ENCODE measurements at places on chromosomes 7 and 10.

DNA sequence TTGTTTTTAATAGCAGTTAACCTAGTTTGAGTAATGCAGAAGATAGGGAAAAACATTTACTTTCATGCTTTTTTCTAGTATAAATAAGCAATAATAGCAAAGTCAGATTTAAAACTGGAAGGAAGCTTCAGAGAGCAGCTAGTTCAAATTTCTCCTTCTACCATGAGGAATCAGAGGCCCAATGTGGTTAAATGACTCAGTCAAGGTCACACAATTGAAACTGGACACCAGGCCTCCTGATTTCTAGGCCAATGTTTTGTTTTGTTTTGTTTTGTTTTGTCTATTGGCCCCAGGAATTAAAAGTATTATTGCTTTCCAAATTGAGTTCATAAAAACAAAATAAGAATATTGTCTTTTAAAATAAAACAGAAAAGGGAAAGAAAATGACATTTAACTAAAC is 122.3 kb downstream of the TRIL start:
- DNase-seq, result no peak

DNA sequence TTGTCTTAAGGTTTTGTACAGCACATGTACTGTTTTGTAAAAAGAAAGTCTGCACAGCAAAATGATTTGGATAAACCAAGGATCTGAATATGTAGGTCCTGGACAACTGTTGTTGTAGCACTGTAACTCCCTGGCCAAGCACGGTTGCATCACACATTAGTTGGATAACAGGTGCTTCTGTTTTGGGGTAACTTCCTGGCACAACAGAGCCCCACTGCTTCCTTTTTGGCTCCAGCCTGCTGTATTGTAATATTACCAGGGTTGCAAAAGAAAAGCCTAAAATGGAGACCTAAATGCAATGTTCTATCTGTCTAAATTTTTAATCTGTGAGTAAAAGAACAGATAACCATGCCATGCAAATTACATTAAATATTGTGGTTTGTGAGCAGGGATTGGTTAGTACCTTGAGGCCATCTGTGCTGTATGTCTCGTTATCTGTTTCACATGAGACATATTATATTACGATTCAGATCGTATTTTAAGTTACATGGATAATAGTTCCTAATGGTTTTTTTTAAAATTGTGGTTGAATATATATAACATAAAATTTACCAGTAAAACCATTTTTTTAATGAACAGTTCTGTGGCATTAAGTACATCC is 27.5 kb upstream of the WAC start:
- no peak for DNase-seq

- no peak for DNase-seq
These were observed 8.4 kb downstream of the OSBPL3 start for GRCh38 chr7:24971333-24972165.

DNA sequence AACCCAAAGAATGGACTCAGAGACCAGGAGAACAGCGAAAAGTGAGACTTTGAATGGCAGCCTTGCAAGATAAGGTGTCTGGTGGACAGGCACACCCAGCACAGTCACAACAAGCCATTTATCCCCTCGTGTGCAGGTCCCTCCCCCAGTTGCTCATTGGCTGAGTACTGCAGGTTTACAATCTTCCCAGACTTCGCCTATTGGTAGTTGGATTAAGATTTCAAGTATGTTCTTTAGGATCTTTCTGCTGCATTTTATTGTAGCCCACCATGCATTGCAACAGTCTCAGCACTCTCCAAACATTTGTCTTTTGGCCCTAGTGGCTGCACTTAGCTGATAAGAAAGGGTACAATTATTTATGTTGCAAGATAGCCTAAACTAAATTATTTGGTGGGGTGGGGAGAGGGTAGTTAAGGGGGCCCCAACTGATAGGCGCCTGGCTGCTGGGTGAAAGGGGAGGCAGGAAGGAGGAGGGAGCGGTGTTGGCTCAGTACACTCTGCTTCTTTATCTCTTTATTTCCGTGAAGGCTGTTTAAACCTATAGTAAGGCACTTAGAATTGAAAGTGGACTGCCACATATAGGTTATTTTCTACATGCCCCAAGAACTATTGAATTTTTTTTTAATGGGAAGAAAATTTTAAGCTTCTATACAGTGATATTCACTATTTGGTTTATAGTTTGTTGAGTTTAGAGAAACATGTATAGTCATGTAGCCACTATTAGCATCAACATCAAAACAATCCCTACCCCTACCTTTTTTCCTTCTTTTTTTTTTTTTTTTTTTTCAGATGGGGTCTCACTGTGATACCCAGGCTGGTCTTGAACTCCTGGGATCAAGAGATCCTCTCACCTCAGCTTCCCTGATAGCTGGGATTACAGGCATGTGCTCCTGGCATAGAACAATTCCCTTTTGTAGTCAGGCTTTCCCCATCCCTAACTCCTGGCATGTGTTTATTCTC is 54.2 kb downstream of the GUSB start:
- DNase-seq, result no peak

DNA sequence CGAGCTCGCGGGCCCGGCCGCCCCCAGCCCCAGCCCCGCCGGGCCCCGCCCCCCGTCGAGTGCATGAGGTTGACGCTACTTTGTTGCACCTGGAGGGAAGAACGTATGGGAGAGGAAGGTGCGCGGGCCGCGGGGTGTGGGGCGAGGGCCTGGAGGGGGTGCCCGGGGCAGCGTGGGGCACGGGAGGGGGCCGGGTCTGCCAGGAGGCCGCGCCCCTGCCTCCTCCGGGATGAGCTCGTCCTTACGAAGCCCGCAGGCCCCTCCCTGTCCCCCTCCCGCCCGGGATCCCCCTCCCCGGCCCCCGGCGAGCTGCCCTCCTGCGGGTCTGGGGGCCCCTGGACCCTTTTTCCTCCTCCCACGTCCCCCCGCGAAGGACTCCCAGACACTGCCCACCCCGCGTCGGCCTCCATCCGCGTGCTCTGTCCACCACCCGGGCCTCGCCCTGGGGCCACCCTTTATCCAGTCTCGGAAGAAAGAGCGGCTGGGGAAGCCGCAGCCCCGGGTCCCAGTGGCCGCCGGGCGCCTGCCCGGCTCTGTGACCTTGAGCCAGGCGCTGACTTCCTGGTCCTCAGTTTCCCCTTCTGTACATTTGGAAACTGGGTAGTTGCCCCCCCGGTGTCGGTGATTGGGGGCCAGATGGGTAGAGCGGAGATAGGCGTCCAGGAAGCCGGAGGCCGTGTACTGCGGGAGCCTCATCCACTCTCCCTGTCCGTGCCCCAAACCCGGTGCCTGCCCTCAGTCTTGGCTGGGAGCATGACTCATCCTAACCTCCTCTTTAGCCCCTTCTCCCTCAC is 521 bp downstream of the LIMK1 start:
- no peak for DNase-seq

- DNase-seq, result no peak
These were observed 9.6 kb downstream of the DUSP5 start for GRCh38 chr10:110507346-110507745.

DNA sequence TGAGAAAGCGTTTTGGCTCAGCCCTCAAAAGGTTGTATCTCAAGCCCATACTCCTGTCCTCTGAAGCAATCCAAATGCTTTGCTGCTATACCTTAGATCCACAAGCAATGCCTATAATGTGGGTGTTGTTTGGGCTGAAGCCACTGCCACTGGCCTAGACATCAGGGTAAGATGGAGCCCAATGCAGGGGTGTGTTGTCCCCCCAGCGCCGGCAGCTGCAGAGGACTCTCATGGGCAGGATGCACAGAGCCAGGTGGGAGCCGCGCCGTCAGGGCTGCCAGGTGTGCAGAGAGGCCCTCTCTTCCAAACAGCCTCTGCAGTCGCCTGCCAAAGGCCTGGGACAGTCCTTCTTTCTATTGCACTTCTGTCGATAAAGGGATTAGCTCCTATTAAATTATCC is 205.2 kb upstream of the SHH start:
- no peak for DNase-seq

- DNase-seq, result peak; percentile 9
These were observed 64.6 kb downstream of the THNSL1 start for GRCh38 chr10:25080880-25081581.

DNA sequence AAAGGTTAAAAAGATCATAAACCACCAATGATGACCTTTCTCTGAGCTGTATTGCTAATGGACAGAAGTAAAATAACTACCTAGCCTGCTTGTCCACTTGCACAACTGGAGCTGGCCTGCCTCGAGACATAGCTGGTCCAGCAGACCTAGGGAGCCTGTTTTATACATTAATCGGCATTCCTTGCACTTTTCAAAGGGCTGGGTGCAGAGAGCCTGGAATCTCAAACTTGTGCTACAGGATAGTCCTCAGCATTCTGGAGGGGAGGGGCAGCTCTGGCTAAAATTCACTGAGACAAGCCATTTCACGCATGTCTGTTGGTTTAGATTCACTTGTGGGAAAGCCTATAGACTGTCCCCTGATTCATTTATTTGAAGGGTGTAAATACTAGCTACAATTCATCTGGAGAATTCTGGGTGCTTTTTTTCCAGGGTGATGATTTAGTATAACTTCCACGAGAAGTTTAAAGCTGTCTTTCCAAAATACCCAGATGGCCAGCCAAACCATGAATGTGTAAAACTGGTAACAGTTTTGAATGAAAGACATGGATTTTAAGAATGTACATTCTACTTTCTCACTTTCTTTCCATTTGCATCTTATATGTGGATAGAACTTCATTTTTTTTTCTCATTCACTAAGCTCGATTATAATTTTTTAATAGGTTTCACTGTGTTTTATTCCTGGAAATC is 389.4 kb downstream of the KCNMA1 start:
- no peak for DNase-seq

DNA sequence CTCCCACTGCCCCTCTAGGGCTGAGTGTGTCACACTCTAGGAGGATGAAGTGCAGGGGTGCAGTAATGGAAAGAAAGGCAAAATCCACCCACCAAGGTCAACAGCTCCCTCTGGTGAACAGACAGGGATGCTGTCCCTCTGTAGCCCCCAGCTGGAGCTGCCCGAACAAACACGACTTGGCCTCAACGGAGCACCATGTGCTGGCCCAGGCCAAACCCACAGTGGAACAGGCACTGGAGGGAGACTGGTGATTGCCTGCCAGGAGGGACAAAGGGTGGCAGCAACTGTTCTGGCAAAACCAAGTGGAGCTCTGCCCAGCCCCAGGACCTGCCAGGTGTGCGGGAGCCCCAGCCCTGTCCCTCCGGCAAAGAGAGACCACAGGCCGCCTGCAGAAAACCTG is 20.7 kb downstream of the PDIA4 start:
- no peak for DNase-seq

DNA sequence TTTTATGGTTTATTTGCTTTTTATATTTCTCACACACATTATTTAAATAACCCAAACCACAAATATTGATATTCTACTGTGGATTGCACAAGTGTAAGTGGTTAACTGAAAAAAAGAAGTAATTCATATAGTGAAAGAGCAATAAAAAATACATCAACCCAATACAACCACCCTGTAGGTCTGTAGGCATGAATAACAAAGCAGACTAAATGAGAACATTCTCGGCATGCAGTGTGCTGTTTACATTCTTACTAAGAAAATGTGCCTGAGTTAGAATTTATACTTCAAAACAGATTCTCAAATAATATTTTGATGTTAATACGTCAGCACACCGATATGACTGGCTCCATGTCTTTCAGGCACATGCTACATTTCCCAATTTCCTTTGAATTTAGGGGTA is 660.8 kb downstream of the MAGI2 start:
- DNase-seq, result no peak

- DNase-seq, result no peak
These were observed 10.9 kb upstream of the GDF2 start for GRCh38 chr10:47311193-47311931.

GRCh38 chr7:114554781-114555537 is 140.3 kb downstream of the FOXP2 start:
- DNase-seq, result peak; percentile 8

DNA sequence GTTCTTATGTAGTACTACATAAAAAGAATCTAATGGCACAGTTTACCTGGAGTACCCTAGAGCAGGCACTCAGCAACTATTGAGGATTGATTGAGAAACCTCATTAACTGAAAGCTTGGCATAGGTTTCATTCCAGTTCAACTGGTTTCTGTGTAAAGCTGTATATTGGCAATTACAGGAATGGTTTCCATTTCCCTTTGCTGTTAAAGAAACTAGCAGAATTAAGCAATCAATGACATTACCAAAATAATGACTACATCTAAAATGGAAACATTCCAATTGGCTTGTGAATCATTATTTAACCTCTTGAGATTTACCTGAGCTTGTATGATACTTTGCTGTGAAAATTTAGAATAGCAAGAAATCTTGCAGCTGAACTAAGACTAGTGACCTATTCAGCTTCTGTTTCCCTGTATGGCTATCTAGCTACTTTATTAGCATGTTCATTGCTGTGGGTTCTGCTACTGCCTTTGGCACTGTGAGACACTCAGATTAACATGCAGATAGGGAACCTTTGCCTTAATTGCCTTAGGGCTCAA is 33.5 kb upstream of the CADPS2 start:
- DNase-seq, result no peak

GRCh38 chr10:119657725-119658124 is 6.5 kb downstream of the BAG3 start:
- DNase-seq, result no peak

- DNase-seq, result no peak
These were observed 26.9 kb downstream of the ZEB1 start for GRCh38 chr10:31345886-31346285.

GRCh38 chr7:113128031-113128430 is 9.7 kb upstream of the SMIM30 start:
- no peak for DNase-seq

DNA sequence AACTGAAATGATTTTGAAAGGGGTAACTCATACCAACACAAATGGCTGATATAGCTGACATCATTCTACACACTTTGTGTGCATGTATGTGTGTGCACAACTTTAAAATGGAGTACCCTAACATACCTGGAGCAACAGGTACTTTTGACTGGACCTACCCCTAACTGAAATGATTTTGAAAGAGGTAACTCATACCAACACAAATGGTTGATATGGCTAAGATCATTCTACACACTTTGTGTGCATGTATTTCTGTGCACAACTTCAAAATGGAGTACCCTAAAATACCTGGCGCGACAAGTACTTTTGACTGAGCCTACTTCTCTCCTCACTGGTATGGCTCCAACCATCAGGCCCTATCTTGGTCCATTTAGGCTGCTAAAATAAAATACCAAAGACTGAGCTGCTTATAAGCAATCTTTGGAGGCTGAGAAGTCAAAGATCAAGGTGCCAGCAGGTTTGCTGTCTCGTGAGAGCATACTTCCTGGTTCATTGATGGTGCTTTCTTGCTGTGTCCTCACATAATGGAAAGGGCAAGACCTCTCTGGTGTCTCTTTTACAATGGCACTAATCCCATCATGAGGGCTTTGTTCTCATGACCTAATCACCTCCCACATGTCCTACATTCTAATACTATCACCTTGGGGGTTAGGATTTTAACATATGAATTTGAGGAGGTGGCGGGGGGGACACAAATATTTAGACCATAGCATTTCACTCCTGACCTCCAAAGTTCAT is 173.3 kb downstream of the CFTR start:
- DNase-seq, result no peak

GRCh38 chr10:23326544-23327307 is 17.9 kb downstream of the C10orf67 start:
- no peak for DNase-seq
